Stimulated activated CD8-positive, alpha-beta memory T cell treated with anti-CD3 and anti-CD28 coated beads, Interleukin-7, amount 100 ng/mL, for 1 hour (primary cell): ENCODE measurements at places on chromosomes 2 and 18.
A peak's percentile ranks its signal among the peaks of the same experiment; 100 is the strongest.

DNA sequence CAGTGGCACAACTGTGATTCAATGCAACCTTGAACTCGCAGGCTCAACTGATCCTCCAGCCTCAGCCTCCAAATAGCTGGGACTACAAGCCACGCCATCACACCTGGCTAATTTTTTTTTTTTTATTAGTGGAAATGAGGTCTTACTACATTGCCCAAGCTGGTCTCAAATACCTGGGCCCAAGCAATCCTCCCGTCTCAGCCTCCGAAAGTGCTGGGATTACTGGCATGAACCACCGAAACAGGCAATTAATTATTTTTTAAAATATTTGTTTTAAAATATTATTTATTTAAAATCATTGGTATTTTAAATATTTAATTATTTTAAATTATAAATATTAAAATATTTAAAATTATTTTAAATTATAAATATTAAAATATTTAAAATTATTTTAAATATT, 24.5 kb downstream of the SRBD1 start:
- DNase-seq = no peak

DNA sequence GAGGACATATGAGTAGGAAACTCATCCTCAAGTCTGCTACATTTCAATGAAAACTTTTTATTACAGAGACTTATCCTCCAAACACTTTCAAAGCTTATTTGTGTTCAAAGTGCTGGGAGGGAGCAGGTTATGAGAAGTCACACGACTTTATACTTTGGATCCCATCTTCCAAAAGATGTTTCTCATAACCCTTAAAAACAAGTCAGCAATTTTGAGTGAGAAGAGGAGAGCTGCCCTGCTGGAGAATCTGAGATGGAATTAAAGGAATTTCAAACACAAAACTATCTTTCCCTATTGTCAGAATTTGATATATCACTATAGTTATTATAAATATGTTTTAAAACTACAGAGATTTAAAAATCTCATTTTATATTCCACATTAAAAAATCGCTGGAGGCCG, 45.8 kb downstream of the ROCK2 start:
- no peak for DNase-seq

DNA sequence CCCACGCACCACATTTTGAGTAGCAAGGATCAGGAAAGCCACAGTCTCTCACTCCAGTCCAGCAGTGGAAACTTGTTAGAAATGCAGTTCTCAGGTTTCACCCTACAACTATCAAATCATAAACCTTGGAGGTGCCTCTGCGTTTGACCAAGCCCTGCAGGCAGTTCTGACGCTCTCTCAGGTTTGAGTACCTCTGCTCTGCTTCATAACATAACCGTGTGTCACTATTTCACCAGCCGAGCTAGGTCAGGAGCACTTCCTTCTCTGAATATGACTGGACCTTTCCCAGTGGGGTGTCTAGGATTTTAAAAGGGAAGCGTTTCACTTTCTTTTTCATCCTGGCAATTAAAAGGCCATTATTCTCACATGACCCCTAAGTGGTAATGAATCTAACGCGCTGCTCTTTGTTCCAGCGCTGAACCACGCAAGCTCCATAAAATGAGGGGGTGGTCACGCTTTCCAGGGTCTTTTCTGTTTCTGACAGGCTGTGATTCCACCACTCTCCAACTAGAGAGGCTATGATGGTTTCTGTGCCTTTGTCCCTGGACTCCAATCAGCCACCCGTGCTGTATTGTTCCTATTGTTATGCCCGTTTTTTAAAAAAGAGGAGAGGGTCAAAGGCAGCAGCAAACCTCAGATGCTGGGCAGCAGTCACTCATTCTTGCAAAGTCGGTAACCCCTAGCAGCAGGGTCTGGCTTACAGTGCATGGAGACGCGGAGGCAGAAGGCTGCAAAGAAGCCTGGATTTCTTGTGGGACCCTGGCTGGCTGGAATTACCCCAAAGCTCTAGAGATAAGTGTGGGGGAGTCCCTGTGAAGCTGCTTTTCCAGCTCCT, 75.2 kb upstream of the CTNNA2 start:
- DNase-seq = no peak

GRCh38 chr2:118865106-118865505, 17.7 kb upstream of the EN1 start:
- no peak for DNase-seq

GRCh38 chr2:39437522-39438296, 624 bp upstream of the MAP4K3 start:
- no peak for DNase-seq

GRCh38 chr2:181578829-181579228, 78.1 kb downstream of the CERKL start:
- no peak for DNase-seq

DNA sequence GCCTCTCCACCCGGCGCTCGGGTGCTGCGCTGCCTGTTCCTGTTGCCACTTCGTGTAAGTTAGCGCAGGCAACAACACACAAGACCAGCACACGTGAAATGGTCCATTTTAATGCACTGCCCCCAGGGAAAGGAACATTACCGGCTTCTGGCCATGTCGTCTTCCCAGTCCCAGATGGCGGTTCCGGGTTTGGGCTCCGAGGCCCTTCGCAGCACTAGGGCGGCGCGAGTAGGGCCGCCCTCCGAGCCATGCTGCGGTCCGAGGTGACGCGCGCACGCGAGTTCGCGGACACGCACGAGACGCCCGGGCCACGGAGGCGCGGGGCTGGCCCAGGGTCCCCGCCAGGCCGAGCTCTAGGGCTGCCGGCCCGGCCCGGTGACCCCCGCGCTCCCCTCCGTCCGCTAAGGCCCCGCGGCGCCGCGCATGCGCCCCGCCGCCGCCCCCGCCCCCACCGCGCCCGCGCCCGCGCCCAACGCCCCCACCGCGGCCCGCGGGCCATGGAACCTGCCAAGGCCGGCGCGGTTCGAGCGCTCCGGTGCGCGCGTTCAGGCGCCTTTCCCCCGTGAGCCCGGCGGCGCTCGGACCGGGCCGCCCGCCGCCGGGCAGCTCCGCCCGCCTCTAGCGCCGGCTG, 367 bp upstream of the ZNF236 start:
- peak; percentile 32 for DNase-seq

- DNase-seq = no peak
Measured at GRCh38 chr2:67436221-67436620, 39.1 kb downstream of the ETAA1 start.

- DNase-seq = no peak
Measured at GRCh38 chr2:158806941-158807340, 11.8 kb downstream of the DAPL1 start.

- no peak for DNase-seq
Measured at GRCh38 chr18:54607213-54608027, 16.4 kb downstream of the DYNAP start.

- DNase-seq = no peak
Measured at GRCh38 chr2:135650721-135651120, 90.9 kb upstream of the UBXN4 start.

DNA sequence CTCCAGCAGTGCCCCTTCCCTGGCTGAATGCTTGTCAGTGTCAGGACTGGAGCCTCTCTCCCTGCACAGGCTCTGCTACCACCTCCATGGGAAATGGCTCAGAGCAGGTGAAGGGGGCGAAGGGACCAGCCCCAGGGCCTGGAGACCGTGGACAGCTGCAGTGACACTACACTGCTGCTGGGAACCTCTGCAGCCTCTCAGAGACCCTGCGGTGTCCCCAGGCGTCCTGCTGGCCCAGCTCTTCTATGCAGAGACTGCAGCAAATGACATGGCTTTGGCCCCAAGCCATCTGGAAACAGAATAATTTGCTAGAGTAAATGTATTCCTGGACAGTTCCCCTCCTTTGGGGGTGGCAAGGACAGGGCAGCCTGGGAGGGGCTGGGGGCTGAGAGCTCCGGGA, 53.2 kb downstream of the CIB4 start:
- no peak for DNase-seq

DNA sequence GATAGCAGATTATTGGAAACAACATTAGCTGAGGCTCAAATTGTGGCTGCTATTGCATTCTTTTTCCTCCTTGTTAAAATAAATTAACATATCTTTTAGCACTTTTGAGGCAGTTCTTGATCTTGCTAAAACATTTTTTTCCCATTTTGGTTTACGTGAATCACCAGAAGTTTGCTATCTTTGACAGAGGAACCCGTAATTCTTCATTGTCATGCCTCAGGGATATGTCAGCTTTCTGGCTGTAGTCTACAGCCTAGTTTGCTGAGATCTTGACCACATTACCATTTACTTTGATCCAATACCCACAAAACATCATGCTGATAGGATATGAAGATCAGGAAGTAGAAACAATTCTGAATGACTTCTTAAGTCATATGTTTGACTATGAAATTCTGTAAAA, 25.1 kb upstream of the FANCL start:
- DNase-seq = no peak

DNA sequence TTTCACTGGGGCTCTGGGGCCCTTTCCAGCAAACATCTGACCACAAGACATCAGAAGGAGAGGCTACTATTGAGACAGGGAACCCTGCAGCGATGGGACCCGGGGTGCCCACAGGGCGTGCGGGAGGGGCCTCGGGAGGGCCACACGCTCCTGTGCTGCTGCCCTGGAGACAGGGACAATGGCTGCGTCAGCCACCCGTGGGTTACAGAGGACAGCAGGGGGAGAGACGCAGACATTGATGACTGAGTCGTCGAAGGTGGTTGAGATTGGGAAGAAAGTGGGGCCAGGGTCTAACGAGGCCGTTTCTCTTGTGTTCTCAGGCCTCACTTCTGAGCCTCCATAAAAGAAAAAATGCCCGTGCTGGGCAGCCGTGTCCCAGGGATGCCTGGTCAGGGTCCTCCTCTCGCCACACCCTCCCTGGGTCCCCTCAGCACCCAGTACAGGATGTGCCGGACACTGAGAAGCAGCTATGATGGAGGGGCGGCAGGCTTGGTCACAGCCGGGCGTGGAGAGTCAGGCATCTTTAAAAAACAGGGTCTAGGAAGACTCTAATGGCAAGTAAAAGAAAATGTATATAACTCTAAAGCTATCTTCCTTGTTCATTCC, 73.9 kb downstream of the NDUFA10 start:
- no peak for DNase-seq

GRCh38 chr2:64348386-64349130, 105.4 kb upstream of the LGALSL start:
- DNase-seq = no peak

DNA sequence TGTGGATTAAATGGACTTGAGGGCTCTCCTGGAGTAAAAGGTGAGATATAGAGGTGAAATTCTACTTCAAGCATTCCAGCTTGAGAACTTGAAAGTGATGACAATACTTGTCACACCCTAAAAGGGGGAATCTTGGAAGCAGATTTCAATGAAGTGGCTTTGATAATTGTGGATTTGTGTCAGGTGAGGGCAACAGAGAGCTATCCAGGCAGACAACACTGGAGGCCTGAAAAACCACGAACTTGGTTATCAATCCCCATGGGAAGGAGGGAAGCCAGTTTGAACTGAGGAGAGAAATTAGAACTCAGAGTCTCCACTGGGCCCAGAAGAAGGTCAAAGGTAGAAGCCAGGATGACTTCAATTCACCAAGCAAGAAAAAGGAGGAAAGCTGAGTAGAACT, 263.9 kb downstream of the FIGN start:
- no peak for DNase-seq

GRCh38 chr2:217993138-217993537, 9.7 kb downstream of the TNS1 start:
- no peak for DNase-seq

DNA sequence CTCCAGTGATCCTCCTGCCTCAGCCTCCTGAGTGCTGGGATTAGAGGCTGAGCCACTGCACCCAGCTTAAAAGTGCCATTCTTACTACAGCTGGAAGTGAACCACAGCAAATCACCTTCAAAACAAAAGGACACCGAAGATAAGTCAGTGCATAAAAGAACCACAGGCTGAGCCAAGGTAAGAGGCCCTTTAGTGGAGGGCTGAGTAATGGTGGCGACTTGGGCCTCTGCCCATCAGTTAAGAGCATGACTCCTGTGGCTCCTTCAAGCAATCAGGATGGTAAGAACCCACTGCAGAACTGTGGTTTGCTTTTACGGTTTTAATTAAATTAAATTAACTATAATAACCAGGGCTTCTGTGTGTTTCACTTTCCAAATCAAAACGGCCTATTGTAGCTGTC, 75.1 kb downstream of the CTAGE1 start:
- DNase-seq = no peak

DNA sequence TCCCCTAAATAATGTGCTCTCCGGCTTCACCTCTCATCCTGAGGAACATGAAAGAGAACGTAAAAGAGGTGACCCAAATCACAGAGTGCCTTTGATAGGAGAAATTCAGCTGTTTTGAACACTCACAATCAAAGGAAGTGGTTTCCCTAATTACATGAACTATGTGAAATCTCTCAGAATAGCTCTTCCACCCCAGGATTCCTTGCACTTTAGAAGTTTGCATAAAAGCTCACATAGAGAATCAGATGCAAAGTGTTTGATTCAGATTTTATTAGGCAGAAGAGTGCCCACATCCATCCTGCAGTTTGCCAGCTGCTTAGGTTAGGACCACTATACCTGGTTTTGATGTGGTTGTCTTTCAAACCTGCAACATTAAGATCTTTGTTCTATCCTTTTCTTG, 61.0 kb downstream of the MAP3K20 start:
- no peak for DNase-seq

GRCh38 chr2:63589148-63589958, 590 bp downstream of the MDH1 start:
- no peak for DNase-seq

DNA sequence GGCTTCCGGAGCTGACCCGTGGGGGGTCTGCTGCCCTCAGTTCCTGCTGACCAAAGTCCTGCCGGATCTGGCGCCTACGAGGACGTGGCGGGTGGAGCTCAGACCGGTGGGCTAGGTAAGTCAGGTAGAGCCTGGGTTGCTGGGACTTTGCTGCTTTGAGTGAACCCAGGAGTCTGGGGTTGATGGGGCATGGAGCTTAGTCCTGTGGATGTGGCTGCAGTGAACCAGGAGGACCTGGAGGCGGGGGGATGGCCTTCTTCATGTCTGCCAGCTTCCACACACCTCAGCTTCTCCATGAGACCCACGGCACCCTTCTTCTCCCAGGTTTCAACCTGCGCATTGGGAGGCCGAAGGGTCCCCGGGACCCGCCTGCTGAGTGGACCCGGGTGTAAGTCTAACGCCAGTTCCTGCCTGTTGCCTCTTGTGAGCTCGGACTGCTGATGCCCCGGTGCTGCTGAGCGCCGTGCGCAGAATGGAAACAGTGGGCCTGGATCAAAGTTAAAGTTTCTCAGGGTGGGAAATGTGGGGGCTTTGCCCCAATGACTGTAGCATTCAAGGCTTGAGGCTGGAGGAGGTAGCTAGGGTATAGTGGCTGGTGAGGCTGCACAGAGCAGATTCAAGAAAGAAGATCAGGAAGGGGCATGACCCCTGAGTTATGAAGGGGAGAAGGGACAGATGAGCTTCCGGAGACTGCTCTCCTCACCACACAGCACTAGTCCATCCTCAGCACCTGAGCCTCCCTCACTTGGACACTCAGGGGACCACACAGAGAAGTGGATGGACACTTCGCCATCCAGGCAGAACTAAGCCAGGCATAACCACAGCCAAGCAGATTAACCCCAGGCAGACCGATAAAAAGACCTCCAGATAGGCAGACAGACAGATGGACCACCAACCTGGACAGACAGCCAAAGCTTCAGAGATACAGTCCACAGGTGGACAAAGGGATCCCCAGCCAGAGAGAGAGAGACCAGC, 17.3 kb downstream of the PTPN18 start:
- no peak for DNase-seq
